ENCODE measurements at places on chromosomes 13 and 19. TPM values are rescaled to one million over a fixed set of nuclear protein-coding genes. Genes with fewer than 3 reads are reported as not detected.

Gene RNF113B
- total RNA-seq: not detected

Gene CHAF1A
- total RNA-seq: 18.5 TPM

Gene CCNA1
- total RNA-seq: 11.1 TPM

Gene TUBA3C
- total RNA-seq: not detected

Gene MUC16
- 0.85 TPM for total RNA-seq

Gene VAV1
- total RNA-seq: 2.3 TPM

Gene ZNF699
- 12.1 TPM for total RNA-seq

Gene N4BP2L1
- 5.3 TPM for total RNA-seq

Gene GPR108
- 60.9 TPM for total RNA-seq

Gene CD22
- not detected for total RNA-seq

Gene ZNF564
- 2.3 TPM for total RNA-seq

Gene KIR2DL3
- total RNA-seq: not detected

Gene F10
- total RNA-seq: not detected

Gene SIGLEC5
- total RNA-seq: not detected

Gene TMEM255B
- total RNA-seq: 0.42 TPM

Gene ZNF585A
- 10.5 TPM for total RNA-seq

Gene RXFP2
- total RNA-seq: not detected
